ENCODE measurements at places on chromosomes 11 and 22.

- DNase-seq: no peak
These were observed 75.7 kb upstream of the MYO18B start for GRCh38 chr22:25666308-25666707.

GRCh38 chr22:42920101-42920820 is 63.2 kb upstream of the ARFGAP3 start:
- DNase-seq: no peak

GRCh38 chr11:59138643-59139042 is 4.0 kb upstream of the FAM111A start:
- no peak for DNase-seq

GRCh38 chr22:50621356-50621880 is 6.5 kb downstream of the ARSA start:
- DNase-seq: no peak

DNA sequence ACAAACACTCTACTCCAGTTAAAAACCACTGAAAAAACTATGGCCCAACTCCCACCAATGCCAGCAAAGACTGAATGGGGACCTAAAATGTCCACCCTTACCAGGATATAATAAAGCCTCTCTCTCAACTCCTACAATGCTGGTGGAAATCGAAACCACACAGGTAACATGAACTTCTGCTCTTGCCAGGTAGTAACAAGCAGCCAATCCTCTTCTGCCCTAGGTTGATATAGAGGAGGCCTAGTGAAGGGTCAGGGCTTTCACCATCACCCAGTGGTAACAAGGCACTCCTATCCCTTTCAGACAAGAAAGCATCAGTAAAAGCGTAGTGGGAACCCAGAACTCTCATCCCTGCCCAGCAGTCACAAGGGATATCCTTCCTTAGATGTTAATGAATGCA is 22.6 kb downstream of the DCUN1D5 start:
- no peak for DNase-seq

GRCh38 chr11:32171445-32171844 is 80.6 kb downstream of the RCN1 start:
- DNase-seq: no peak

DNA sequence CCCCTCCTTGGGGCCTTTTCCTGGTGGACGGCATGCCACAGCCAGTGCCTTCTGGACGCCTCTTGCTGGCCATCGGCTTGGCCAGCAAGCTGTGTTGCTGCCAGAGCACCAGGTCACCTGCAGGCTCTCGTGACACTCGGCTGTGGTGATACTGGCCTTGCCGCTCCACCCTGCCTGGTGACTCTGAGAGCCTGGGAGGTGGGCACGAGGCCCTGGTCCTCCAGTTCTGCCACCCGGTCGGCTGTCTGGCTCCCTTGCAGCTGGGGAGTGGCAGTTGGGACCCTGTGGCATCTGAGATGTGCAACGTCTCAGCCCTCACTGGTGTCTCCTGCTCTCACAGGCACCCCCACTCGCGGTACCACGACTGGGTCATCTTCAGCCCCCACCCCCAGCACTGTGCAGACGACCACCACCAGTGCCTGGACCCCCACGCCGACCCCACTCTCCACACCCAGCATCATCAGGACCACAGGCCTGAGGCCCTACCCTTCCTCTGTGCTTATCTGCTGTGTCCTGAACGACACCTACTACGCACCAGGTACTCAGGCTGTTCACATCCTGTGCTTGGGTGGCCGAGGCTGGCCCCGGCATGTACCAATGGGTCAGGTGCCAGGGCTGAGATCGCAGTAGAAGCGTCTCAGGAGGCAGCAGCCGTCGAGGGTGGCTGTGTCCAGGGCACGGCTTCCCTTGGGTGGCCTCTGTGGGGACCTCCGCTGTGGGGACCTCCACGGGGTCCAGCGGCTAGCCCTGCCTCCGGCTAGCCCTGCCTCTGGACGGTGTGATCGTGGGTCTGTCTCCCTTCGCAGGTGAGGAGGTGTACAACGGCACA is 26.0 kb downstream of the MUC2 start:
- DNase-seq: no peak

- no peak for DNase-seq
These were observed 1178.6 kb downstream of the BRD1 start for GRCh38 chr22:48649031-48649430.

DNA sequence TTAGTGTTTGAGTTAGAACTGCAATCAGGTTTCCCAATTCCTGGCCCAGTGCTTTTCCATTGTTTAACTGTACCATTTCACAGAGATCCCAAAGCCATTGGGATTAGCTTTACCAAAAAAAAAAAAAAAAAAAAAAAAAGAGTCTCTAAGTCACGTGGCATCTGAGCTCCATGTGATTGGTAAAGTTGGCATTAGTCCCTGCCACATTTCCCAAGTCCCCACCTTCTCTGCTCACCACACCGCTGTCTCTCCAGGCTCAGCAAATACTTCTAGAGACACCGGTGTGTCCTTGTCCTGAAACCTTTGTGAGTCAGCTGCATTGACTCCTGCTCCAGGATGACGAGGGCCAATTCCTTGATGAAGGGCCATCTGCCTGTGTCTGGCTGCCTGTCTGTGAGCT is 305.3 kb downstream of the KIRREL3 start:
- DNase-seq: no peak

DNA sequence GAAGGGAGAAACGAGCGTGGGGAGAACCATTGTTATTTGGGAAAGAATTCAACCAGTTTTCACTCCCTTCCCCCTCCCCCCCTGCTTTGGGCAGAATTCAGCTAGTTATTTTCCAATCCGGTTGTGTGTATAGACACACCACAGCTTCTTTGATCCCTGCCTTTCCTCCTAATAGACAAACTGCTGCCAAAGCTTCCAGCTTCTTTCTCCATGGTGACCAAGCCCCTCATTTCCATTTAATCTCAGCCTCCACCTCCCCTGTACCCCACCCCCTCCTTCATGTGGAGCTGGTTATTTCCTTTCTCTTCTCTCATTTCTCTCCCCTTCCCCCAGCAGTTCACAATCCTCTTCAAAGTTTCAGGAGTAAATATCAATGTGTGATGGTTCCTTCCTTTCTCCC is 24.8 kb upstream of the PKNOX2 start:
- no peak for DNase-seq

- DNase-seq: no peak
These were observed 472.3 kb downstream of the BRD1 start for GRCh38 chr22:49355211-49355920.

GRCh38 chr22:44680481-44680894 is 21.5 kb upstream of the PRR5 start:
- DNase-seq: no peak

DNA sequence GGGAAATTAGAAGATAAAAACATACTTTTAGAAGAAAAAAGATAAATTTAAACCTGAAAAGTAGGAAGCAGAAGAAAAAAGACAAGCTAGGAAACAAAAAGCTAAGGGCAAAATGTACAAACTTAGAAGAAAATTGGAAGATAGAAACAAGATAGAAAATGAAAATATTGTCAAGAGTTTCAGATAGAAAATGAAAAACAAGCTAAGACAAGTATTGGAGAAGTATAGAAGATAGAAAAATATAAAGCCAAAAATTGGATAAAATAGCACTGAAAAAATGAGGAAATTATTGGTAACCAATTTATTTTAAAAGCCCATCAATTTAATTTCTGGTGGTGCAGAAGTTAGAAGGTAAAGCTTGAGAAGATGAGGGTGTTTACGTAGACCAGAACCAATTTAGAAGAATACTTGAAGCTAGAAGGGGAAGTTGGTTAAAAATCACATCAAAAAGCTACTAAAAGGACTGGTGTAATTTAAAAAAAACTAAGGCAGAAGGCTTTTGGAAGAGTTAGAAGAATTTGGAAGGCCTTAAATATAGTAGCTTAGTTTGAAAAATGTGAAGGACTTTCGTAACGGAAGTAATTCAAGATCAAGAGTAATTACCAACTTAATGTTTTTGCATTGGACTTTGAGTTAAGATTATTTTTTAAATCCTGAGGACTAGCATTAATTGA is 1.0 kb downstream of the MALAT1 start:
- DNase-seq: peak; percentile 51

DNA sequence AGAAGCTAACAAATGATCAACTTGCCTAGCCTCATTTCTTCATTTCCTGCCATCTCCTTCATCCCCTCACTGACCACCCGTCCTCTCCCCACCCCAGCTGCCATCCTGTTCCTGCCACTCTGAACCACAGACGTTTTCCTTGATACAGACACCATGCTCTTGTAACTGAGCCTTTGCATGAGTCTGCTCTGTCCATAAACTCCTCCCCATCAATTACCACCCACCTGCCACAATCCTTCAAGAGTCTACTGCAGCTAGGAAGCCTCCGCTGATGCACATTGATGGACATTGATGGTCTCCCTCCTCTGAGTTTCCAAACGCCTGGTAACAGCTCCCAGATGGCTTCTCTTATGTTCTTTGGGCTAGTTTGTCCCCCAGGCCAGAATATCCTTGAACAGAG is 193.8 kb downstream of the DBX1 start:
- DNase-seq: no peak
